ENCODE measurements at places on chromosomes 6 and 20.

GRCh38 chr20:44070139-44070900 is 116.7 kb downstream of the JPH2 start:
- no peak for DNase-seq

DNA sequence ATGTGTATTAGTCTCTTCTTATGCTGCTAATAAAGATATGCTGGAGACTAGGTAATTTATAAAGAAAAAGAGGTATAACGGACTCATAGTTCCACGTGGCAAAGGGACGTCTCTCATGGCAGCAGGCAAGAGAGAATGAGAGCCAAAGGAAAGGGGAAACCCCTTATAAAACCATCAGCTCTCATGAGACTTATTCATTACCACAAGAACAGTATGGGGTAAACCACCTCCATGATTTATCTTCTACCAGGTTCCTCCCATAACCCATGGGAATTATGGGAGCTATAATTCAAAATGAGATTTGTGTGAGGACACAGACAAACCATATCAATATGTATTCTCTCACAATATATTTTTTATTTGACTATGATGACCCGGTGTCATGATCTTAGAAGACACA is 109.1 kb downstream of the UTRN start:
- no peak for DNase-seq

DNA sequence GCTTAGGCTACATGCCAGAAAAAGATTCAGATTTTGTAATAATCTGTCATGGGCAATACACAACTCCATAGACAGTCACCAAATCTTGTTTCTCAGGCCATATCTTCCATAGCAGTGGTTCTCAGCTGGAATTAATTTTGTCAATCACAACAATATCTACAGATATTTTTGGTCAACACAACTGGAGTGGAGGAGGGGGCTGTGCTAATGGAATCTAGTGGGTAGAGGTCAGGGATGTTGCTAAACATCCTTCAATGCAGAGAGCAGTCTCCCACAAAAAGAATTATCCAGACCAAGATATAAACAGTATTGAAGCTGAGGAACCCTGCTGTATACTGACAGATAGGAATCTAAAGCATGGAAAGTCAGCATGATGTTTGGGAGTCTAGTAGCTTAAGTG is 174.6 kb downstream of the UBE3D start:
- no peak for DNase-seq

DNA sequence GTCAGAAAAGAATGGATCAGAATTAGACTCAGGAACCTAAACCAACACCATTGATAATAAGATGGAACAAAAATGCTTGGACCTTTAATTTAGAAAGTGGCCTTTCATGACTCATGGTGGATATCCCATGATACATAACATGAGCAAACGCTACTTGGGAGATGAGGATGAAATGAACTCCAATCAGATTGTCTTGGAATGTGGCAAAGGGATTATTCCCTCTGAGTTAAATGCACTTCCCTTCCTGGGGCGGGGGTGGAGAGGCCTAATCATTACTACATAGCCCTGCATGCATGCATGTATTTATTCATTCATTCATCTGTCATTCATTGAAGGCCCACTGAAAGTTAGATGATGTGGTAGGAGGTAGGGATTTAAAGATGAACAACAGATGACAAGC is 174.0 kb downstream of the AIG1 start:
- no peak for DNase-seq

GRCh38 chr6:18632670-18633410 is 245.7 kb downstream of the RNF144B start:
- no peak for DNase-seq

DNA sequence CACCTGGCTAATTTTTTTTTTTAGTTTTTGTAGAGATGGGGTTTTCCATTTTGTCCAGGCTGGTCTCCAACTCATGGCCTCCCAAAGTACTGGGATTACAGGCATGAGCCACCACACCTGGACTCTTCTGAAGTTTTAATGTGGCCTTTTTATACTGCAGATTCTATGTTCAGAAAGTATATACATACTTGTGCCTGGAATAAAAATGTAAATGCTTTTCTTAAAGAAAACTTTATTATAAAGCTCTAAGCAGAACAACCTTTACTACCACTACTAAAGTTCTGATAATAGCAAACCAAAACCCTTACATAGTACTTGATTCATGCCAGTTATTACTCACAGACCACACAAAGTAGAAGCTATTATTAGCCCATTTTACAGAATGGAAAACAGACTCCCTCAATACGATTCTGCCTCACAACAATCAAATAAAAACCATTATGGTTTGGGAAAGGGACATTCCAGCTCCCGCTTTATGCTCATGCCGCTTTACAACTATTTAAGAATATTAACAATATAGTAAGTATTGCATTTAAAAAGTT is 5.3 kb downstream of the PHIP start:
- DNase-seq = no peak

- DNase-seq = peak; percentile 93
These were observed at the start of gene PEX7 for GRCh38 chr6:136822376-136823127. Gene PEX7 (plus strand): TSS chr6:136822592. CDS start chr6:136822666, 74 bp downstream.

- DNase-seq = no peak
These were observed 54.6 kb downstream of the GJA10 start for GRCh38 chr6:89948876-89949275.

DNA sequence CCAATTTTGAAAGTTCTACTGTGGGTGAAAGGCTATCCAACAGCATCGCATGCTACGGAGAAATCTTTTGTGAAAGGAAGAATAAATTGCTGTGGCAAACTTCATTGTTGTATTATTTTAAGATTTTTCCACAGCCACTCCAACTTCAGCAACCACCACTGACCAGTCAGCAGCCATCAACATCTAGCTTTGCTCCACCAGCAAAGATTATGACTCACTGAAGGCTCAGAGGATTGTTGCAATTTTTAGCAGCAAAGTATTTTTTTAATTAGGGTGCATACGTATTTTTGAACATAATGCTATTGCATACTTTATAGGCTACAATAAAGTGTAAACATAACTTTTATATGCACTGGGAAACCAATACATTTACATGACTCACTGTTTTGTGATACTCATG is 493.5 kb downstream of the TFAP2A start:
- DNase-seq = no peak
